CD4-positive, alpha-beta T cell treated with Interleukin-21 for 1 hour (primary cell): ENCODE measurements at places on chromosomes 3 and 15.

- DNase-seq: no peak
Observed at GRCh38 chr3:67500709-67501108, 153.7 kb downstream of the SUCLG2 start.

DNA sequence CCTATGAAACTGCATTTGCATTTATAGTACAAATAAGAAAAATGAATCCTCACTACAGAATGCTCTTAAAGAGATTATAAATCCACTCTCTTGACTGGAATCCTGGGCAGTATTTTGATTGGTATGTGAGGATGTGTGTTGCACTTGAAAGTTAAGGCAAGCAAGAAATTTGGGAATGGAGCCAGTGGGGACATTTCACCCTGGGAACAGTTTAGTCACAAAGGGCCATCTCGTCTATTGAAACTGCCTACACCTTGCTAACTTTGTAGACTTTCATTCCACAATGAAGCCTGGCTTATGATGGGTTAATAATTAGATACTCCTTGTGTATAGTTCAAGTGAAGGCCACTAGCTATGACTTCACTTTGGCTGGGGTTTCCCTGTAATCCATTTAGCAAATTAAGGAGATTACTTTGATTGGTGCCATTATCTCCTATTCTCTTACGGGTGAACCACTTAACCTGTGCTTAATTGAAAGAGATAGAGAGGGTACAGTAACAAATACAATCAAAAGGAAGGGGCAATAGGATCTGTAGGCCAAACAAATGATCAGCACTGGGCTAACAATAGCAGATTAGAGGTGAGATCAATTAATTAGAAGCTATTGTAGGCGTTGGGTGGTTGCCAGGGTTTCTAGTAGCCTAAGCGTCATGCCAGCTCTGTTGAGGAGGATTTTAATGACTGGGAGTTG lies 146.9 kb upstream of the RARB start:
- DNase-seq: no peak

DNA sequence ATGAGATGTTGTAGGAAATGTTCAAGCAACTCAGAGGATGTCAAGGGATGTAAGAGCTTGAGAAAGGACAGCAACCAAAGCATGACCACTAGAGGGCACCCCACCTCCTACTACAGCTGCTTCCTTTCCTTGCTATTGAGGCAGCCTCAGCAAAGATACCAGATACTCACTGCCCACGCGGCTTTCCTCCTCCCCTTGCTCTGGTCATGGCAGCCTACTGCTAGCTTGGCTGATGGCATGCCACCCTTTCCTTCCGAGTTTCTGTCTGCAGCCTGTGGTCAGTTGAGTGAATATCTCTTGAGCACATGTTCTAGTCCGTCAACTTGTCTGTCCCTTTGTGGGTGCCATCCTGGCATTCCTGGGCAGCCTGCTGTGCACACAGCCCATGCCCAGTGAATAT lies 4.4 kb upstream of the CXCR6 start:
- DNase-seq: peak; percentile 83

GRCh38 chr3:116140100-116140689 lies 305.1 kb downstream of the LSAMP start:
- no peak for DNase-seq

DNA sequence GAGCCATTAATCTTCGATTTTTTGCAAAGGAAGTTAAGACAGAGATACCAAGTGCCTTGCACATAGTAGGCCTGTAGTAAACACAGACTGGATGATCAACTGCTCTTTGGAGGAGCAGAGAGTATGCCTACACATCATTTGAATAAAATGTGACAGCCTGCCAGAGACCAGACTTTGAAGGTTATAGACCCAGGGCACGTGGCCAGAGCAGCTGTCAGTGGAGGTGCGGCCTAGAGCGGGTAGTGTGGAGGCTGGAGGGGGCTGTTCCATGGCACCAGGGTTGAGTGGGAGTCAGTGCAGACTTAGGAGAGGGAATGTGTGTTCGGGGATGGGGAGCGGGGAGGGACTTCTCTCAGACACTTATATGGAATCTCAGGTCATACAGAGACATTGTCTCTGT lies 80.8 kb downstream of the SMAD3 start:
- DNase-seq: no peak

- DNase-seq: no peak
Observed at GRCh38 chr3:148528024-148528423, 169.7 kb upstream of the AGTR1 start.

DNA sequence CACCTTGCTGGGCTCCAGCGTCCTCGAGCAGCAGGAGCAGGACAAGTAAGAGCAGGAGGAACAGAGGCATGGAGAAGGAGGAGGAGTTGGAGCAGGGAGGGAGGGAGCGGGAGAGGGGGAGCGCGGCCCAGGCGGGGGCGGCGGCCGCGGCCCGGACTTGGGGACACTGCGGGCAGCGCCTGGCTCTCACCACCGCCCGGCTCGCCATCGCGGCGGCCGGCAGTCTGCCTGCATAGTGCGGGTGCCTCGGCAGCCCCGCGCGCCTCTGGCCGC lies 440 bp downstream of the DCBLD2 start:
- no peak for DNase-seq

GRCh38 chr15:91407269-91407889 lies 307.3 kb downstream of the SV2B start:
- peak; percentile 48 for DNase-seq

DNA sequence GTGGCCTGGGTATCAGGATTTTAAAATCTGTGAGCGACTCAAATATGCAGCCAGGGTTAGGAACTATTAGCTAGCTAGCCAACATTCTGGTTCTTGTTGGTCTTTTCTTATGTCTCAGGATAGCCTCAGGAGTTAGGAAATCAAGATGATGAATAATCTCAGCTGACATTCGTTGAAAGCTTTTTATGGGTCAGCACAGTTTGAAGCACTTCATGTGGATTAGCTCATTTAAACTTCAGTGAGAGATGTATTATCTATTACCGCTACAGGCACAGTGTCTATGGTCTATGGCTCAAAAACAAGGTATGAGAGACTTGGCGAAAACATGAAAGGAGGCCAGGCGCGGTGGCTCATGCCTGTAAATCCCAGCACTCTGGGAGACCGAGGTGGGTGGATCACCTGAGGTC lies 187.5 kb upstream of the THRB start:
- DNase-seq: no peak

GRCh38 chr3:45345846-45346580 lies 42.4 kb upstream of the LARS2 start:
- no peak for DNase-seq

GRCh38 chr3:48110463-48110862 lies 77.8 kb downstream of the CDC25A start:
- DNase-seq: no peak

- DNase-seq: no peak
Observed at GRCh38 chr3:123618076-123618708, 33.3 kb upstream of the HACD2 start.

- DNase-seq: no peak
Observed at GRCh38 chr3:15924914-15925313, 127.1 kb upstream of the ANKRD28 start.

GRCh38 chr3:109050591-109051167 lies 67.3 kb downstream of the MORC1 start:
- peak; percentile 24 for DNase-seq

- DNase-seq: no peak
Observed at GRCh38 chr3:61152071-61152470, 99.2 kb downstream of the FHIT start.

DNA sequence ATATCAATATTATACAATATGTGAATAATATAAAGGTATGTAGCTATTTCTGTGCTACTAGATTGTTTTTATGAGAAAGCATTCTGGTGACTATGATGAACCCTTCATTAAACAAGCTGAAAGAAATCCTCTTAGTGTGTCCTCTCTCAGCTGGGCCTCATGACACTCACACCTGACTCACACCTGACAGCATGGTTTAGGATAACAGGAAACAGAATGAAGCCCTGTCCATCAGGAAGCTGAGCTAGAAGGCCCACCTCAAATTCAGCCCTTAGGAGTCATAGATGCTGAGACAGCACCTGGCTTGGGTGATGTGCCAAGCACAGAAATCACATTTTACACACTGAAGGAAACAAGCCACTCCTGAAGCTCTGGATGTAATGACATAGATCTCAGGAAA lies 30.8 kb downstream of the CHCHD4 start:
- DNase-seq: no peak

DNA sequence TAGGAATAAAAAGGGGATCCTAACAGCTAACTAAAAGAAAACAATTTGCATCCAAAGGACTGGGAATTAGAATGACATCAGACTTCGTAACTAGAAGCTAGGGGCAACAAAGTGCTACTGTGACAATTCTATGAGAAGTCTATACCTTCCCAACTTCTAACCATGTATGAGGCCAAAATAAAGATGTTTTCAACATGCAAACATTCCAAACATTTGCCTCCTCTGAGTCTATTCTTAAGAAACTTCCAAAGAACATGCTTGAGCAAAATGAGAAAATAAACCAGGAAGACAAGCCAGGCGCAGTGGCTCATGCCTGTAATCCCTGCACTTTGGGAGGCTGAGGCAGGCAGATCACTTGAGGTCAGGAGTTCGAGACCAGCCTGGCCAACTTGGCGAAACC lies 13.1 kb upstream of the RNF7 start:
- DNase-seq: no peak

DNA sequence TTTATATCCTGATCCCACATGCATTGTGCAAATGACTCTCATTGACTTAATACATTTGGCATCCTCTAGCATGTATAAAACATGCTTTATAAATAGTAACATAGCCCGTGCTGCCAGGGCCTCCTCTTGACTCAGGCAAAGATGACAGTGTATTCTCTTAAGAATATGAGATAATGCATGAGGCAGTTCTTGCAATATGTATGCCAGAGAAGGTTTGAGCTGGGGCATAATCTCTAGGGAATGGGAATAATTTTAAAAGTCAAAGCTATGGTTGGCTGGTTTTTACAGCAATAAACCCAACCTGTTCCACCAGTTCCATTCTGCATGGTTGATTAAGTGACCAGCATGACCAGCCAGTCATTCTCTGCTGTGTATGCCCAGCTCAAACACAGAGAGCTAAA lies 179.0 kb upstream of the PFN2 start:
- DNase-seq: no peak

GRCh38 chr3:33202711-33203457 lies 15.7 kb downstream of the SUSD5 start:
- no peak for DNase-seq

GRCh38 chr3:28109829-28110228 lies 131.6 kb upstream of the CMC1 start:
- no peak for DNase-seq

DNA sequence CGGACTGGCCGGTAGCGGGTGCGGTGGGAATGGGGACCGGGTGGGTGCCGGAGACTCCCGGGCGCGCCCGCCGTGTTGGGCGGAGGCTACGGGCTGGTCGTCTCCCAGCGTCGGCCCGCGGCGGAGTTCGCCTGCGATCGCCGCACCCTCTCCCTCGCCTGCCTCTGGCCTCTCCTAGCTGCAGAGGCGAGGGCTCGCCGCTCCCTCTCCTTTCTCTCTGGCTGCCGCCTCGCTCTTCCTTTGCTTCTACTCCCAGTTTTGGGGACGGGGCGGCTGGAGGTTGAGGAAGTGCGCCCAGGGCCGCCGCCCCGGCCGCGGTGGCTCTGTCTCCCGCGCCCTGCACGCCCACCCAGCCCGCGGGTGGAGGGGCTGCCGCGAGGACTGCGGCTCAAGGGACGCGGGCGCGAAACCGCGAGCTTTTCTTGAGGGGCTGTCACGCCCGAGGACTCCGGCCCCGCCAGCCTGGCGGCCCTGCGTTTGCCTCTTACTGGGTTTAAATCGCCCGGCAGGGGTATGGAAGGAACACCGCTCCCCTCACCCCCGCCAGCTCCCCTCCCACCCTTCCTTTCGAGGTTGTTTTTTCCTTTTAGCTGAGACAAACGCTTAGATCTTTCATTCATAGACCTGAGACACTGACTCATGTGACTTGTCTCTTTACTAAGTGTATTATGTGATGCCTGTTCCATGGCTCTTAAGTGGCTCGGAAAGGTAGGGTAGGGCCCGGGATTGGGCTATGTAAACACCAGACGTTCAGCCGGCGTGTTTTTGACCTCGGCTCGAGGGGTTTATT lies 654 bp downstream of the PIK3CA start:
- peak; percentile 67 for DNase-seq

- no peak for DNase-seq
Observed at GRCh38 chr15:27258287-27258686, 287.3 kb downstream of the GABRG3 start.

- DNase-seq: no peak
Observed at GRCh38 chr3:112980080-112980479, 5.2 kb upstream of the CD200R1 start.

DNA sequence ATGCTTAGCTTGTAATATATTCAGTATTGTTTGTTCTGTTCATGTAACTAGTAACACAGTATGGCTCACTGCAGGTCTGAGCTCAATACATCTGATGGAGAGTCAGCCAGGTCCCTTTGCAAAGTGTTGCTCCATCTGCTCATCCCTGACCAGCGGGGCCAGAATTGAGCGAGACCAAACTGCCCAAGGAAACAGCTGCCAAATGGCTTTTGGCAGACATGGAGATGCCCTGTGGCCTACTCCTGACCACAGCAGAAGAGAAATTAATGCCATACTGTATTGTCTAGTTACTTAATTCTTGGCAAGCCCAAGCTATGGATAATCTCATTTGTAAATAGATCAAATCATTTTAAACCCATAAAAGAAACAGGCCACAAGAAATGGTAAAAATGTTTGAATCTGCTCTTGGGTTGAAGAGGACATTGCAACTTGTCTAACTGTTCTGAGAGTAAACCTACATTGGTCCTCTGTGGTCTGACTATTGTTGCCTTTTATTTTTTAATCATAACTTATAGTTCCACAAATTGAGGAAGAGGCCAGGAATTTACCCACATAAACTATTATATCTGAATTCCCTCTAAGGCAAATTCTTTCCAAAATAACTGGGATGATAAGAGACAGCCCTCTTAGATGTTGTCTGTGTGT lies 209.5 kb downstream of the EBLN2 start:
- DNase-seq: no peak

GRCh38 chr3:185342459-185343174 lies 20.3 kb upstream of the MAP3K13 start:
- no peak for DNase-seq

DNA sequence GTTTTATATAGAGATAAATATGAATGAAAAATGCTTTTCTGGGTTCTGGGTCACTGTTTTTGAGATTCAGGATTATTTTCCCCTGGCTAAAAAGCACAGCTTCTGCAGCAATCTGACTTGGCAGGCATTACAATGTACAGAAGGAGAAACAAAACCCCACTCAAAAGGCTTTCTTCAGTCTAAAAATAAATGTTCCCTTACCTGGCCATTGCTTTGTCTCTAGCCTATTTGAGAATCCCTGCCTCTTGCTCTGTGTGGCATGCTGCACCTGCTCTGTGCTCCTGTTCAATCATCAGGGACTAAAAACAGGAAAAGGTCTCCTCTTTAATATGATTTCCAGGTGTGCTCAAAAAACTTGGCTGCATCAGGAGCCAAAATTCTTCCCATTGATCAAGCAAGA lies 187.4 kb upstream of the STAC start:
- DNase-seq: no peak

GRCh38 chr15:41429003-41429890 lies 12.4 kb downstream of the RTF1 start:
- peak; percentile 22 for DNase-seq

GRCh38 chr15:48358229-48359152 lies 27.3 kb downstream of the DUT start:
- DNase-seq: no peak
